Activated T-cell treated with anti-CD3 and anti-CD28 coated beads, Interleukin-2, amount 50 U/mL, for 4 hours (primary cell): ENCODE measurements at places on chromosomes 12 and 14. TPM values are rescaled to one million over a fixed set of nuclear protein-coding genes. Genes with fewer than 3 reads are reported as not detected.

The ACOT6 gene
- total RNA-seq: not detected

The CTSG gene
- not detected for total RNA-seq

The ARMH4 gene
- total RNA-seq: not detected

The SALL2 gene
- 1.4 TPM for total RNA-seq

DNA sequence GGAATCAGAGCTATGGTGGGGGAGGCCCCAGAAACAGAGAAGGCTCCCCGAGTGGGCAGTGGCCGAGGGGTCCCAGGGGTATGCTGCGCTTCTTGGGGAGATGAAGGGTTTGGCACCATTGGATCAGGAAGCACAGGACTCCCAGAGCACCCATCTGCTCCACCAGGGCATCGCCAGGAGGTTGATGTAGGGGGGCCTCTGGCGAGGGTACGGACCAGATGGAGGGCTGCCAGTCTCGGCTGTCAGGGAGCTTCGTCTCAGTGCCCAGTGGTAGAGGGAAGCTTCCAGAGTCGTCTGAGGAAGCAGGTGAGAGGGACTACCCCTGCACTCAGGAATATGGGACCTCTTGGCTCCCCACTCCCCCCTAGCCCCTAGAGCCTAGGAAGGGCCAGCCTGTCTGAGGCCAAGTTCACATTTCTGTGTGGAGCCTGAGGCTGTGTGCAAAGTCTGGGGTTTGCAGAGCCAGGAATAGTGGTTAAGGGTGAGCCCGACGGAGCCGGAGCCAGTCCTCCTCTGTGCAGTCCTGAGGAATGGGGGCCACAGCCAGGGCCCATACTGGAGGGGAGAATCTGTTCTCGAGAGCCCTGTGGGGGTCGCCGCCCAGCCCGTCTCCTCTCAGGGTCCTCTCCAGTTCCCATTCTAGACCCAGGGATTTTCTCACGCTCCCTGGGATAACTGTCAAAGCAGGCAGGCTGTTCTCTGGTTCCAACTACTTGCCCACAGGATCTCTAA is 10.2 kb downstream of the SLC48A1 start:
- no peak for DNase-seq

DNA sequence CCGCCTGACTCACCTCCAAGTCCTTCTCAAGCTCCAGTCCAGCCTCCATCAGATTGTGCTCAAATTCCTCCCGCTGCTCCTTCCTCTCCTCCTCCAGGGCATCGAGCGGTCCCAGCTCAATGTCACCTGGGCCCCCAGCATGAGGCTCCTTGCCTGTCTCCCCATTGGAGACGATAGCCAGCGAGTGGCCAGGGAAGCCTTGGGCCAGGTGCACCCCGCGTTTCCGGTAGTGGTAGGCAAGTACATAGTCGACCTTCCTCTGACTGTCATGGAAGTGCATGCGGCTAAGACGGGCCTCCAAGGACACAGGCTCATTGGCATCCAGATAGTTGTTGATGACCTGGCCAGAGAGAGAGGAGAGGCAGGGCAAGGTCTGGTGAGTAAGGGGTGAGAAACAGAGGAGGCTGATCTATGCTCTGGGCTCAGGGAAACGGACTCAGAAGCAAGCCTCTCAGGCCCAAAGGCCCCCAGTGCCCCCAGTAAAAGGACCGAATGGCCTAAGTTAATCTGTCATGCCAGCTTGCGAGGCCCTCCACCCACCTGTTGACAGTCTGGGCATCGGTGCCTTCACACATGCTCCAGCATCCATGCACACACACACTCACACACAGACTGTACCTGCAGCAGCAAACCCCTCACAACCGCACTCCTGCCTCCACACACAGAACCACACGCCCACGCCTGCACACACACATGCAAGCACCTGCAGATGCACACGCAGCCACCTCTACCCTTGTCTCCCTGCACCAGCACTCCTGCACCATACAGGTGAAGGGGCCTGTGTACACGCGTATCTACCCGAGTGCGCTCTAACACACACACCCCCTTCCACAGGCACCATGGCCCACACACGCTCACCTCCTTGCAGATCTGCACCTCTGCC is 23.8 kb downstream of the ANO2 start:
- no peak for DNase-seq

DNA sequence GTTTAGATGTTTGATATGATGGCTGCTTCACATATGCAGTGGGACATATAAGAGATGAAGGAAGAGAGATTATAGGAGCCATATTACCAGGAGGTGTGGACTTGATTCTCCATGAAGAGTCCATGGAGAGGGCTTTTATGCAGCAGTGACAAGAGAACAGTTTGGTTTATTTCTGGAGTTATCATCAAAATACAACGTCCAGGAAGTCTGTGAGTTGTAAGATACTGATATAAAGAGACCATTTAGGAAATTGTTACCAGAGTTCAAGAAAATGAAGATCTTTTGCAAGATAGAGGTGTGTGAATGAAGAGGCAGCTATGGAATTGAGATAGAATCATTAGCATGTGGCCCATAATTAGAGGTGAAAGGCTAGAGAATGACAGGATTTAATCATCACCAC is 431.7 kb downstream of the NPAS3 start:
- no peak for DNase-seq

GRCh38 chr12:121980191-121980891 is 41.3 kb upstream of the BCL7A start:
- DNase-seq: no peak

DNA sequence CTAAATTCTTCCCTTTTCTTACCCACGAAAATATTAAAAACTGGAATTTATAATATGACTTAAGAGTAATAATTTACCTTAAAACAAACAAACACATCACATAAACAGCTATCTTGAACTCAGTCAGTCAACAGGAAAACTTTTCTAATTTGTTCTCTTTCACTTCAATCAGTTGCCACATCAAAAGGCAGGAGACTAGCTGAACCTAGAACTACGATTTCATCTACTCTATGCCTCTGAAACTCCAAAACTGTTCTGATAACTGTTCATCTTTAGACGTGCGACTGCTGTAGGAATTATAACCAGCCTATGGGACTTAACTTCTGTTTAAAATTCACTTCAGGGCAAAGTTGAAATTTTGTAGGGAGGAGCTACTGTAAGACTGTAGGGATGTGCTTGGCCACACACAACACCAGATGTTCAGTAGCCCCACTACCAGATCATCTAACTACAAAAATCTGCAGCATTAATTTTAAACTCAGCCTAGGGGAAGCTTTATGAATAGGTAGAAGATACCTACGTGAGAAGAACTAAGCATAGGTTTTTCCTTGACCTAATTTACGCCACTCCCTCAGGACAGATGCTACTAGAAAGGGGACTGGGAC is 7.6 kb upstream of the RAD51AP1 start:
- DNase-seq: no peak

- DNase-seq: no peak
Observed at GRCh38 chr14:30971586-30971985, 53.9 kb upstream of the AP4S1 start.

DNA sequence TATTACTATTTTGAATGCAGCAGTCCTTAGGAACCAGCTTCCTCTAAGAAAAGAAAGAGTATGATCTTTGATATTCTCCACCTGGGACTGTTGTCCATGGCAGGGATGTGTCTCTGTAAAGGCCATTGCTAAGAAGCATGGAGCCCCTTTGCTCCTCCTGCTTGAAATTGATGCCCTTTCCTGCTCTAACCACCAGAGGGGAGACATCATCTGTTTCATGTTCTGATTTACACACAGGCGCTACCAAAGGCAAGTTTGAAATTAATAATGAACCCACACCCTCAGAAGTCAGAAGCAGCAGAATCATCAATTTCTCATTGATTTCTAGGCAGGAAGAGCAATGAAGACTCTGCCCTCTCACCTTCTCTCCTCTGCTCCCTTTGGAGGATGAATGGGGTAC is 253.8 kb downstream of the RMST start:
- no peak for DNase-seq

DNA sequence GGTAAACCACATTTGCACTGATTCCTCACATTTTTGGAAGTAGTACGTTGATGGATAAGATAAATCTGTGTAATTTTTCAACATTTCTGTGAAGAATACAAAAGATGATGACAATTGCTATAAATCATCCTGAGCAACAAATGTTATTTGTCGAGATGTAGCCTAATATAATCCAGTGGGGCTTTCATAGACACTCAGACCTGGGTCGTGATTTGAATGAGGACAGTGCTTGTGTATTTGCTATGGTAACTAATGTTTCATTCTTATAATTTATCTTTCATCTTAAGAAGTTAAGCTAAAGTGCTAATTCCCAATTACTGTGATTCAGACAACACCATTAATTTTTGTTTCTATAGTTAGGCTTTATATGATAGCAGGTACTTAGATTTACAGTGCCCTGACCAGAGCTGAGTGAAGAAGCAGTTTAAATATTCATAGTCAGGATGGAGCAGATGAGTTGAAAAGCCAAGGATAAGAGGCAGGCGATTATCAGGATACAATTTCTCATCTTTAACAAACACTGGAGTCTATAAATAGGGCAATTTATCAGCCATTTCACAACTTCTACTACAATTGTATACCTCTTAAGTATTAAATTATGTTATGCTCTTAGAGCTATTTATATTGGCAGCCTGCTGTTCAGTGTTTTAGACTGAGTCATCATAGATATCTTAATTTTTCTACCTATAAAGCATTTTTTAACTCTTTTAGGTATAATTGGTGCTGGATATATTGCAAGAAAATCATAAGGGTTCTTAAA is 359.9 kb downstream of the TRHDE start:
- DNase-seq: no peak

DNA sequence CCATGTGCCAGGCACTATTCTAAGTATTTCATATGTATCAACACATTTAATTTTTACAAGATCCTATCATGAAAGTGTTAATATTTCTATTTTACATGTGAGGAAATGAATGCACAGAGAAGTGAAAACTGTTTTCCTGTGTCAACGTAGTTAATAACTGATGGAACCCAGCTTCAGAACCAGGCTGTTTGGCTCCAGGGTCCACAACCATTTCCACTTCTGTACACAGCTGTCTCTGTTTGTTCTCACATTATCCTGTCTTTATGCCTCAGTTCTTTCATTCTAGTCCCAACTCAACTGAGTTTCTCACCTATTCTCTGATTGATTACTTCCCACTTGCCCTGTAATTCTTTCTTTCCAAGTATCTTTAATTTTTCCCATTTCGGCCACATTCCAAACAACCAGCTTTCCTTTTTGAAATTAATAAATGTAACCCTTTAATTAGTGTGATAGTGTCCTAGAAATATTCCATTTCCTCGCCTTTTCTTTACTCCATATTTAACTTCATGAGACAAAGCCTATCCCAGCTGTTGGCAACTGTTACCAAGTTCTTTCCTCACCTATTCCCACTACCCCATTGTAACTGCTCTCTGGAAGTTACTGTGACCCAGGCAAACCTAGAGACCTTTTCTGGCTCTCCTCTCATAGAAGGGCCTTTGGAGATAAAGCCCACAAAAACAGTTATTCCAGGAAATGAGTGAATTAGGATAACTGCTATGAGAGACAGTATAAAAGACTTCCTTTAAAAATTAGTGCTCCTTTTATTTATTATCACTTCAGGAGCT is 218.7 kb downstream of the RASSF9 start:
- DNase-seq: no peak

DNA sequence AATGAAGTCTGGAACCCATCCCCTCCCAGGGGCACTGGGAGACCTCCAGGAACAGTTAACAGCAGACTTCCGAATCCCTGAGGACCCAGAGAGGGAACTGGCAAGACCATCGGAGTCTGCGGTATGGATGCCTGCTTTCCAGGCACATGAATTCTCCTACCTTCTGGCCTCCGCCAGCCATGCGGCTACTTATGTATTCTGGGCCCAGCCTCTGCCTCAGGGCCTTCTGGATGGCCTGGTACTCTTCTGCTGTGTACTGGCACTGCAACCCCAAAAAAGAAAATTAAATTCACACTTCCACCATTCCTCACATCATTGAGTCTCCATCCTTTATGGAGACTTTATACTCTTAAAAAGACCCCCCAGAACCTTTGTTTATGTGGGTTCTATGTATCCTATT is 18.4 kb downstream of the RAD52 start:
- no peak for DNase-seq

DNA sequence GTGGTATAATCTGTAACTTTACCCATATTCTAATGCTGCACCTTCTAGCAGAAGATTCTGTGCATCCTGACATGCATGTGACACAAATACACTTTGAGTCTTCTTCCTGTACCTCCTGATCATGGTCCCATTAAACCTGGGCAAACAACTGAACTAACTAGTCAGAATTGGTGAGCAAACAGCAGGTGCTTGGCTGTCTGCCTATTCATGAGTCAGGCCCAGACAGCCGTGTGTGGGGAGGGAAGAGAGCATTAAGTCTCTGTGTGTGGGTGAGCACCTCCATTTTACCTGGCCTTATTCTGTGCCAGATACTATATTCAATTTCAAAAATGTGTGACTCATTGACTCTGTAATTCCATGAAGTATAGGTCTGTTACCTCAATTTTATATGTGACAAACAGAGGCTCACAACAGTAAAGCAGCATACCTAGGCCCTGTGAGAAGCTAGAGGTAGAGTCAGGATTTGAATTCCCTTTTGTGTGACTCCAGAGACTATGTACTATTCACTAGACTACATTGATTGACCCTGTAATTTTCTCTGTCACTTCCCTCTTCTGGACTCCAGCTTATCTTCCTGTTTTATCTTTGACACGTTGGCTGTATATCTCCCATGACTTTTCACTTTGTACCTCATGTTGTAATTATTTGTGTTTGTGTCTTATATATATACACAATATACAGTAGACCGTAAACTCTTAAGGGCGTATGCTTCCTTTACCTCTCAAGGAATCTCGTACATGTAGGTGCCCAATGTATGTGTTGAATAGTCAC is 32.2 kb downstream of the SUSD6 start:
- peak; percentile 72 for DNase-seq

- no peak for DNase-seq
Observed at GRCh38 chr12:114238808-114239207, 167.1 kb downstream of the TBX5 start.

DNA sequence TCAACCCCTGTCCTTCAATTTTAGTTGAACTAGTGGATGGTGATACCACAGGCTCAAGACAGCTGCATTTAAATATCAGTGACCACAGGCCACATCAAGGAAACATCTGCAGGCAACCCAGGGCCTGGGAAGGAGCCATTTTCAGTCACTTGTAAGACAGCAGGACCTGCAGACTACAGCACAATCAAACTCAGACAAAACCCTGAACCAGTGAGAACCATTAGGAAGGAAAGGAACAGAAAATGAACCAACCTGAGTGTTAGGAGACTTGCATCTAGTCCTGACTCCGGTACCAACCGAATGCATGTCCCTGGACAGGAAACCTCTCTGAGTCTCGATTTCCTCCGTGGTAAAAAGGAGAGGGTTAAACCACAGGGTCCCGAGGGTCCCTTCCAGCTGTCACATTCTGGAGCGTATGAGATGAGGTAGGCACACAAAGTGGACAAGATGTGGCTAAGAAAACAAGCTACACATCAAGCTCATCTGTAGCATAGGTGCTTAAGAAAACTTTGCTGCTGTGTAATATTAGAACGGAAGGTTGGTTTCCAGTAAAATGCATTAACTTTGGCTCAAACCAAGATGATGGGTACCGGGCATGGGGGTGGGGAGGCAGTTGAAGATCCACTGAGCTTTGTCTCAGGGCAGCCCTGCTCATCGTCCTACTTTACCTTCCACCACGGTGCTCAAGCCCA is 1.6 kb upstream of the CDKN1B start:
- no peak for DNase-seq
